Esophagus muscularis mucosa (tissue), 4 donors: ENCODE measurements at places on chromosomes 7 and 10. TPM values are rescaled to one million over a fixed set of nuclear protein-coding genes. Genes with fewer than 3 reads are reported as not detected.
A peak's percentile ranks its signal among the peaks of the same experiment; 100 is the strongest.

GLCCI1 gene
- total RNA-seq = 2.8 TPM

CAV2 gene
- 125 TPM for total RNA-seq

CAMK2B gene
- total RNA-seq = 1.2 TPM

SFTPA2 gene
- not detected for total RNA-seq

GIMAP5 gene
- 48.2 TPM for total RNA-seq

GPR26 gene
- not detected for total RNA-seq

OPTN gene
- 93.6 TPM for total RNA-seq

CUZD1 gene
- total RNA-seq = 0.45 TPM

COL26A1 gene
- total RNA-seq = not detected

RNF32 gene
- 0.29 TPM for total RNA-seq

SEC31B gene
- 5.2 TPM for total RNA-seq

RADIL gene
- total RNA-seq = 12.9 TPM

PAPOLB gene
- total RNA-seq = 0.42 TPM

GPR37 gene
- total RNA-seq = 15.2 TPM

GRCh38 chr10:60710041-60710440 is 68.2 kb upstream of the CDK1 start:
- DNase-seq = no peak

DNA sequence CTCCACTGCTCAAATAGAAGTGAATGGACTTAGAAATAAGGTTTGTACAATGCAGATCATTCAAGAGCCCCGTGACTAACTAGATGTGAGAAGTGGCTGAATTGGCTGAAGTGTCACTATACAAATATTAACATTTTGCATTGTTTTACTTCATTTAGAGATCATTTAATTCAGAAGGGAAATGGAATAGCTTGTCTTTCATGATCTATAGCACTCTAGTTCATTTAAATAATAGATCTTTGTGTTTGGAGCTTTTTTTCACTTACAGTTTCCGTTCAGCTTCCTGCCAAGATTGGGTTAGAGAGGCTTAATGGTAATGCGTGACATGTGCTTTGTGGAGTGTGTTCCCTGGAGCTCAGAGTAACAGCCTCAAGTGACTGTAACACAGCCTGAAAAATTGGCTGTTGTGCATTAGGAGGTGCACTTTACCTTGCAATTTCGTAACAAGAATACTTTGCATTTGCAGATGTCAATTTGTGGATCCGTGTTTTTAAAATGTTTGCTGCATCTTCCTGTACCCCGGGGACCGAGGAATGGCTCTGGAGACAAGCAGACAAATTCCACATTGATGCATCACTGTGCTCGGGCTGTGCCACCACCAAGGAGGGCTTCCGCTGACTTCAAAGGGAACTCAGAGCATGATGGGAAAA is 170.3 kb downstream of the NRP1 start:
- no peak for DNase-seq

- no peak for DNase-seq
These were observed 48.9 kb downstream of the ZCCHC24 start for GRCh38 chr10:79396520-79396919.

- DNase-seq = no peak
These were observed 118.8 kb downstream of the HERPUD2 start for GRCh38 chr7:35576031-35576573.

- no peak for DNase-seq
These were observed 35.8 kb downstream of the RBM17 start for GRCh38 chr10:6124666-6125065.

- no peak for DNase-seq
These were observed 51.7 kb upstream of the IFRD1 start for GRCh38 chr7:112398534-112398933.

DNA sequence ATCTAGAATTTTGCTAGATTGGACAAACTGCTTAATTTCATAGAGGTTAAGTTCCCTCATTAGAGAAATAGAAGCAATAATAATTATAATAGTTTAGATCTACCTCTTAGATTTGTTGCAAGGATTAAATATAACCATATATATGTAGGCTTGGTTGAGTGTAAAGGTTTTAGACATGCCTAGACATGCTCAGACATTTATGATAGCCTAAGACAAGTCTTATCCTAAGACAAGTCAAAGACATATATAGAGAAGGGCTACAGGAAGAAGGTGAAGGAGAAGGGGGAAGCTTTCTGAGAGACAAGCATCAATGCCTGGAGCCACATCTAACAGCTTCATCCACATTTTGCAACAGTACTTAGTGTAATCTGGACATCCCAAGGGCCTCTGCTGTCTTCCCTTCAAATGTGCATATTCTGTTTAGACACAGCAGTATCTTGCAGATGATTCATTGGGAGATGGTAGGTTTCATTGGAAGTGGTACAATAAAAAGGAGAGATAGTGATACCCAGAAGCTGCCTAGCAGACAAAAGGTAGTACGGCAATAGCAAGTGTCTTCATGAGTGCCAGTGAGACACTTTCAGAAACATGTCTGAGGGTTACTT is 146.5 kb downstream of the HGF start:
- DNase-seq = no peak

DNA sequence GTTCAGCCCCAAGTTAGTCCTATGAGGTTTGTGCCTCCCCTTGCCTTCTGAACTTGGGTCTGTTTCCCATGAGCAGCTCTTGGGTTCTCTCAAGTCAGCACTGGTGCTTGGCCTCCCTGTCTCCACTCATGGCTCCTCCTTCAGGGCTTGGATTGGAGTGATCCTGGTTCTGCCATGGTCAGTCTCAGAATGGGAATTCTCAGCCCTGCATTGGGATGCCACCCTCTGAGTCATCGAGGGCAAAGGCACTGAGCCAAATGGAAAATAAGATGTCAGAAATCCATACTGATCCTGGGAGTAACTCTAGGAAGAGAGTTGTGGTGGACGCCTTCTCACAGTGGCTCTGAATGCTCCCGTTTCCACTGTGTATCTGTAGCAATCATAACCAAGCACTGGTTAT is 233.4 kb upstream of the HABP2 start:
- DNase-seq = no peak

GRCh38 chr7:116607299-116607698 is 64.7 kb upstream of the MET start:
- DNase-seq = no peak

DNA sequence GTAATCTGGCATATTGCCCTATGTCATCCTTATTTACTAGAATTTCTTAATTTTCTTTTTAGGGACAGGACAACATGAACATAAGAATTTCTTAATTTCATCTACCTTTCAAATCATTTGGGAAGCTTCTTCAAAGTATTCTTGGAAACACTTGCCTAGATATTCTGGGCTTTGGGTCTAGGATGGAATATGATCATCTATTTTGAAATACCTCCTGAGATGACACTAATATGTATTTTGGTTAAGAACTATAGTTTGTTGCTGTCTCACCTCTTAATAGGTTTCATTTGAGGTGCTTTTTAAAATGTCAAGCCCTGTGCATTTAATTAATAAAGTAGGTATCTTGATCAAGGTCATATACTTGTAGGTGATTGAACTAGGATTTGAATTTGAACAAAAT is 49.1 kb downstream of the SEPTIN7 start:
- DNase-seq = no peak

DNA sequence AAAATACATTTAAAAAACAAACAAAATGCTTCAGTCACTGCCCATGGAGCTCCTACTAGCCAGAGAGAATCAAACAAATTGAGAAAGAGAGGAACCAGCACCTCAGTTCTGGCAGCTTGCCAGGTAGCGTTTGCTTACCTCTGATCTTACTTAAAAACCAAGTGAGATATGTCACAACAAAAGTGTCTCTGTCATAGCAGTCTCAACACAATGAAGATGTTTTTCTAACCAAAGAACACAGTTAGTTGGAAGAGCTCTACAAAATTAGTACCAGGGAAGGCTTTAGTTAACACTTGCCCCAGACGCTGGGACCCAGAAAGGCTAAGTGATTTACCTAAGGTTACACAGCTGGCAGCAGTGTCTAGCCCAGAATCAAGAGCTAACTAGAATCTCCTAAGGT is 3.4 kb downstream of the DOCK4 start:
- DNase-seq = no peak

GRCh38 chr7:100585511-100586265 is at the start of gene LRCH4:
Gene LRCH4 (minus strand): TSS chr7:100586129. CDS start chr7:100586100, 29 bp downstream.
- no peak for DNase-seq

DNA sequence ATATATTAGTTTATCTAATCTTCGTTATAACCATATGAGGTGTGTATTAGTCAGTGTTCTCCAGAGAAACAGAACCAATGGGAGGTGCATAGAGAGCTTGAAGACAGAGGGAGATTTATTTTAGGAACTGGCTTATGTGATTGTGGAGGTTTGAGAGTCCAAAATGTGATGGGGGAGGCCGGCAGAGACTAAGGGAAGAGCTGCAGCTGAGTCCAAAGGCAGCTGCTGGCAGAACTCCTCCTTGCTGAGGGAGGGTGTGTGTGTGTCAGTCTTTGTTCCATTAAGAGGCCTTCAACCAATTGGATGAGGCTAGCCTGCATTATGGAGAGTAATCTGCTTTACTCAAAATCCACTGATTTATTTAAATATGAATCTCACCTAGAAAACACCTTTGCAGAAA is 165.1 kb downstream of the SH3PXD2A start:
- no peak for DNase-seq

DNA sequence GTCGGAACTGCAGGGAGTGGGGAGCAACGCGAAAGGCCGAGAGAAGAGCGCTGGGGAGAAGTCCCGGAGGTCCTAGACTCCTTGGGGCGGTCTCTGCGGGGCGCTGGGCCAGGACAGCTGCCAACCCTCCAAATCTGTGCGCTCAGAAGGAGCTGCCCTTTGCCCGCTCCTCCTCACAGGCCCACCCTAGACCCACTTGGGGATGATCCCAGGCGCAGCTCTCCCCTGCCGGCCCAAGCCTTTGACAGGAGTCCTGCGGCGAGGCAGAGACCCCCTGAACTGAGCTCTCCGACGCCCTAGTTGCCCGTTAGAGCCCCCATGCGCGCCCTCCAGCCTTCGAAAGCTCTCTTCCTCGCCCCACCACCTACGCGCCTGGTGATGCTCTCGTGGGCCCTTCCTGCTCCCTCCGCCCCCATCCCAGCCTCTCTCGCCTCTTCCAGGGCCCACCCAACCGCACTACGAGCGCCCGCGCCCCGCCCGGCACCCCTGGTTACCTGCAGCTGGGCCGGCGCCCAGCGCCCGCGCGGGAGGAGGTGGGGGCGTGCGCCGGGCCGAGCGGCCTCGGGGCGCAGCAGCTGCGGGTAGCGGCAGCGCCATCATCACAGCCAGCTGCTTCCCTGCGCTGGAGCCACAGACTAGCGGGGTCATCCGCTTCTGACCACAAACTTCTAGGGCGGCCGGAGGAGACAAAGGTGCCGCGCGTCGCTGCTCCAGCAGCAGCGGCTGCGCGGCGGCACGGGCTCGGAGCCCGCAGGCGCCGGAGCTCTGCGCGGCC is 353.4 kb downstream of the DNAJB6 start:
- no peak for DNase-seq

GRCh38 chr10:57689596-57690297 is 577.9 kb downstream of the IPMK start:
- DNase-seq = no peak

DNA sequence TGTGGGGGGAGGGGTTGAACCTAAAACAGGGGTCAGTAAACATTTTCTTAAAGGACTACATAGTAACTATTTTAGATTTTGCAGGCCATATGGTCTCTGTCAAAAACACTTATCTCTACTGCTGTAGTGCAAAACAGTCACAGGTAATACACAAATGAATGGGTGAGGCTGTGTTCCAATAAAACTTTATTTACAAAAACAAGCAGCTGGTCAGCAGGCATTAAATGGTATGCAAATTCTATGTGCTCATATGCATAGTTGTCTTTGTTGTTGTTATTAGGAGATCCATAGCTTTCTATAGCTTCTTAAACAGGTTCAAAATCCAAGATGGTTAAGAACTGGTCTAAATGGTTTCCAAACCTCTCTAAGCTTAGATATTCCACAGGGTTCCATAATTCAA is 302.6 kb downstream of the RNLS start:
- no peak for DNase-seq

GRCh38 chr10:96656198-96656577 is 64.1 kb downstream of the PIK3AP1 start:
- no peak for DNase-seq

GRCh38 chr10:101939008-101939648 is 95.5 kb upstream of the KCNIP2 start:
- DNase-seq = no peak

DNA sequence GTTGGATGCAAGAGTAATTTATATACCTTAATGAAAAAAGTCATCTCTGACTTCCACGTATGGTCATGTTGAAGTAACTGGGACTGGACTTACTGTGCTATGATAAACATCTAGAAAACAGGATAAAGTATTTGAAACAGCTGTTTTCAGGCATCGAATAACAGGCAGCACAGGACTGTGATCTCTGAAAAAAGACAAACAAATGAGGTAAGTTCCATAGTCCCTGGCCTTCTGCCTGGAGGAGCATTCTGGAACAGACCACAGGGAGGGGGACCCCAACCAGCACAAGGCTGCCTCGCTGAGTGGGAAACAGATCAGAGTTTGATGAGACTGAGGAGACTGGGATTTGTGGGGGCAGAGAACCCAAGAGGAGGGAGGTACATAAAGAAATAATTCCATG is 89.1 kb upstream of the HABP2 start:
- DNase-seq = peak; percentile 57

GRCh38 chr7:74138945-74139843 is 35.0 kb upstream of the EIF4H start:
- no peak for DNase-seq

DNA sequence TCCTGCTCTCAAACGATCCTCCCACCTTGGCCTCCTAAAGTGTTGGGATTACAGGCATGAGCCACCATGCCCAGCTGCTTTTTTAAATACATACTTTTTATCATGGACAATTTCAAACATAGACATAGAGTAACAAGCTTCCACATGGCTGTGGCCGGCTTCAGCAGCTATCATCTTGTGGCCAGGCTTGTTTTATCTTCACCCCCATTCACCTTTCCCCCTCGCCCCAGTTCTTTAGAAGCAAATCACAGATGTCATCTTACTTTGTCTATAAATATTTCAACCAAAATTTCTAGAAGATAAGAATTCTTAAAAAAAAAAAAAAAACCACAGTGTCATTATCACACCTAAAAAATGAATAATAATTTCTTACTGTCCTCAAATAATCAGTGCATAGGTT is 5.9 kb downstream of the FOXK1 start:
- no peak for DNase-seq

- no peak for DNase-seq
These were observed 113.0 kb downstream of the EXOC4 start for GRCh38 chr7:133365917-133366316.

GRCh38 chr10:118832241-118832651 is 77.5 kb upstream of the CACUL1 start:
- no peak for DNase-seq

- no peak for DNase-seq
These were observed 98.7 kb downstream of the KMT2E start for GRCh38 chr7:105112440-105113418.

DNA sequence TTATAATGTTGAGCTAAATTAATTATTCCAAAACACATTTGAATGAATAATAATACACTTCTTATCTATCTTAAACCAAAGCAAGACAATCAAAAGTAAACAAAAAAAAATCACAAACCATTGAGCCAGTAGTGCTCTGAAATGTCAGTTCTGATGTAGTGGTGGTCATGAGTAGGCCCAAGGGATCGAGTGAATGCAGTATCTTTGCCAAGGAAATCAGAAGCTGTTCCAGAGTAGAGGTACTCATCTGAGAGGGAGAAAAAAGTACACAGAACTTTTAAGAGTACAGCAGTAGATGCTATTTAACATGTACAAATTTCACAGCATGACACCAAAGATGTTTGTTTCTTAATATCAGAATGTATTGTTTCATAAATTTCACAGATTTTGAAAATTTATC is 121.5 kb downstream of the SEMA3D start:
- DNase-seq = no peak
